Amygdala (tissue), 56 donors: ENCODE measurements at places on chromosomes 6 and 20.

DNA sequence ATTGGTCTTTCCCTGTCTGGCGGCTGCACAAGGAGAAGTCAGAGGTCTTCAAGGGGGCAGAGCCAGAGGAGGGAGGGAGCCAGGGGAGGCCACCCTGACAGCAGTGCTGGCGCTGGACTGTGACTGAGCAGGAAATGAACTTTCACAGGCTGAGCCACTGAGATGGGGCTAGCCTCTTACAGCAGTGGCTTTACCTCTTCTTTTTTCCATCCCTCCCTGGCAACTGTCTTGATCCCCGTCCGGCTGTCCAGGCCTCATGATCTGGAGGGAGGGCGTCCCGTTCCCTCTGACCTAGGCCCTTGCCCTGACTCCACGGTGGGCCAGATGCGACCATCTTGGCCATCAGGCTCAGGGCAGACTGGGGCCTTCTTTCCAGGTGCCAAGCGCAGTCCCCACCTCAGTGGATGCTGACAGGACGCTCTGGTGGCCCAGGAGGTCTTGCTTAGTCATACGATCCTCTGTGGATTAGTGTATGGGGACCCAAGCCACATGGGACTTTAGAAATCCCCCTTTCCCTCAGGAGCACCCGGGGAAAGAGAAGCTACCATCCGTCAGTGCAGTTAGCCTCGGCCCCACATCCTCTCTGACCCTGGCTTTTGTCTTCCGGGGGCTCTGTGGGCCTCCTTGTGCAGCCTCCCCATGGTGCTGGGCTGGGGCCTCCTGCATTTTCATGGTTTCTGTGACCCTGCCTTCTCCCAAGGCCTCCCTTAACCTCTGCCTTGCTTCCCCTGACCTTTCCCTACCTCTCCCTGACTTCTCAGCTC is 57.4 kb upstream of the CCDC167 start:
- DNase-seq: no peak

DNA sequence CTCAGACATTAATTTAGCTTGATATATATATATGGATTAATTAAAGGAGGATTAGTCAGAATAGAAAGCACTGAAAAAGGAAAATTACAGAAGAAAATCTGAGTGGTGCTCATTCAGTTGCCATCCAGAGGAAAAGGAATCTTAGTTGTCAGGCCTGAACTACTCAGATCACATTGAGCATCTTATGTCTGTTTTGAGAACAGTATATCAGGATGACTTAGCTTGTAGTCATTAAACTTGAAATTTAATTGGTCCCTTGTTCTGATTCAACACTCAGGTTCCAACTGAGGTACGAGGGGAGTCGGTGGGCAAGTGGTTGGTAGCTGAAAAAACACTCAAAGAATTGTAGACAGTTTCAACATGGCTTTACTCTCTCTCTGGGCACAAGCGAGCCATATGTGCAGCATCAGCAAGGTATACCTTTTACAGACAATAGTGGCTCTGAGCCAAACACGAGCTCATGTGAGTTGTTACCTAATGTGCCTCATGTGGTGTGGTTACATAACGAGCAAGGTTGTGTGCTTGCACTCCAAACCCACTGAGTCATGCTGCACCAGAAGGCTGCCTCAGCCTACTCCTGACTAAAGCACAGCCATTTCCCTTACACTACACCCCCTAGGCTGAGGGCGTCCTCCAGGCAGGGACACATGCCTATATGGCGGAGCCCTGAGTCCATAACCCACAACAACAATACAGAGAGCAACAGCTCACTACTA is 73.0 kb upstream of the HMGN3 start:
- DNase-seq: no peak

GRCh38 chr6:160279850-160280249 is 21.2 kb upstream of the SLC22A2 start:
- DNase-seq: no peak

DNA sequence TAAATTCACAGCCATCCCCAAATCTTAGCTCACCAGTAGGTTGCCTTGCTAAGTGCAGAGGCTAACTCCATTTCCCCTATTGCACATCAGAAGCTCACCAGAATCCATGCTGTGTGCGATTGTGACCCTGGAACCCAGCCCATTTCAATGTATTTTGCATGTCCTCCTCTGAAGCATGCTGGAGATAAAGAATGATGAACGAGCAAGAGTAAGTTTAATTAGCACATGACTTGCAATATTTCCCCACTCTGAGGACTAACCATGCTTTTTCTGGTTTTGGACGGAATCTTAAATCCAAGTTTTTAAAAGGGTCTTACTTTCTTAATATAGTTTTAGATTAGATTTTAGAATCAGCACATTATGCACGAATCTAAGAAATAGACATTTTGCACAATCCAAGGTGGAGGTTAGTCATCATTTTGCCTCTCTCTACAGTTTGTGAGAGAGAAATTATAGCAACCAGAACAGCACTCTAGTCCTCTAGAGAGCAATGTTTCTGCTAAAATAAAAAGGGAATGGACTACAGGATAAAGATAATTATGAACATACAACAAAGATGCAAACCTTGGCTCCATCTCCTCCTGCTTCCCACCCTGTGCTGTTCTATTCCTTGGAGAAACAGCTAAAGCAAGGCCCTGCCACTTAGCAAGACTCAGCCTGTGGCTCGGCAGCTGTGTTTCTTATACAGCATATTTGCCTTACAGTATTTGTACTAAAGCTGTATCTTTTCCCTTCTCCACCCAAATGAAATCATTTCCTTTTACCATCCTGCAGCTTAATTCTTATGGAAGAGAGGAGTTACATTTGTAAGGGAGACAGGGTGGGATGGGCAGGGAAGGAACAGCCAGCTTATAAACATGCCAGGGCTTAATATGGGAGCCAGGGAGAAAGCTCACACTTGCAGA is 24.9 kb upstream of the LAMA4 start:
- DNase-seq: no peak

- DNase-seq: no peak
Measured at GRCh38 chr6:33249732-33250630, 21.7 kb downstream of the VPS52 start.

- no peak for DNase-seq
Measured at GRCh38 chr20:4021906-4022305, 6.5 kb upstream of the RNF24 start.

DNA sequence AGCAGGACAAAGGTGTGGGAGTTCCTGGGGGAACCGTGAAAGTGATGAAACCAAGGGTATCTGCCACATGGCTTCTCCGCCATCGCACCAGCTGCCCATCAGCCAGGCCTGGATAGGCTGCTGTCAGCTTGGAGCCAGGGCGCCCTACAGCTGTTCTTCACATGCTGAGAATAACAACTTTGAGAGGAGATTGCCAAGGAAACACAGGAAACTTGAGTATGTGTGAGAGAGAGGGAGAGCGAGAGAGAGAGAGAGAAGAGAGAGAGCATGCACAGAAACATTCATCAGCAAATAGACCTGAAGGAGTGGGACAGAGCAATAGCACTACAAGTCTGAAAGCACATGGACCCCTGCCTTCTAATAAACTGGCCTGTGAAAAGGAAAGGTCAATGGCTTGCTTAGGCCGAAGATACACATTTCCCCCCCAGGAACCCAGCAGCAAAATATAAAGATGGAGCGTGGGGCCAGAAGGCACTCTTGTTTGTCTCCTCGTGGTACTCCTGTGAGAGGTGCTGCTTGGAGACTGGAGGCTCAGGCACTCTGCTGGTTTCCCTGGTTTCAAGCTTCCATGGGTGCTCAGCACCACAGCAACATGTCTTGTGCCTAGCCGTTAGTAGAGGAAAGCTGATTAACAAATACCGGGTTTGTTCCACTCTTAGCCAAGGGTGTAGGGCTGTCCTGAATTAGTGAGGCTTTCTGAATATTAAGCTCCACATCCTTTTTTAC is 53.0 kb downstream of the SNAP25 start:
- DNase-seq: peak; percentile 16
